ENCODE measurements at places on chromosomes 12 and 14.

- no peak for DNase-seq
Observed at GRCh38 chr12:78101113-78101876, 270.6 kb downstream of the NAV3 start.

DNA sequence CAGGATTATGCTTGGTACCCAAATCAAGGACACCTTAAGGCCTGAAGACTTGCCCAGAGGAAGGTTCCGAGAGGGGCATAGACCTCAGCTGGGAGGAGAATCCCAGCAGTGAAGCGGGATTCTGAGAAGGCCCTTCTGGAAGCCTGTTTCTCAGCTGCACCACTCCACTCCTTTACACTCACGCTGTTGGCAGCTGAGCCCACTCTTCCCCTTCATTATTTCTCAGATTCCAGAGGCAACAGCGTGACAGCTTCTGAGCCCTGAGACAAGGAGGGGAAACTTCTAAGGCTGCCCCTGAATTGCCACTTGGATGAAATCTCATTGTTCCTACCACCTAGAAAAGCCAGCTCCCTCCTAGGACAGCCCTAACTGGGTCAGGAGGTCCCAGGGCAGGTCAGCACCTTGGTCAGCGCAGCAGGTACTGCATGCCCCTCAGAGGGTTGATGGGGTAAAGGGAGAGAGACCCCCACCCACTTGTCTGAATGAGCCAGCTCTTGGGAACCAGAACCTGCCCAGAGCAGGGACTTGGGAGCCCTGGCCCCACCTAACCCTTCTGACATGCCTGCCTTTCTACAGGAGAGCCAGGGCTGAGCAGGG lies 53.9 kb downstream of the ISCA2 start:
- DNase-seq = no peak

GRCh38 chr14:74362361-74362915 lies 14.2 kb downstream of the VRTN start:
- DNase-seq = peak; percentile 72

DNA sequence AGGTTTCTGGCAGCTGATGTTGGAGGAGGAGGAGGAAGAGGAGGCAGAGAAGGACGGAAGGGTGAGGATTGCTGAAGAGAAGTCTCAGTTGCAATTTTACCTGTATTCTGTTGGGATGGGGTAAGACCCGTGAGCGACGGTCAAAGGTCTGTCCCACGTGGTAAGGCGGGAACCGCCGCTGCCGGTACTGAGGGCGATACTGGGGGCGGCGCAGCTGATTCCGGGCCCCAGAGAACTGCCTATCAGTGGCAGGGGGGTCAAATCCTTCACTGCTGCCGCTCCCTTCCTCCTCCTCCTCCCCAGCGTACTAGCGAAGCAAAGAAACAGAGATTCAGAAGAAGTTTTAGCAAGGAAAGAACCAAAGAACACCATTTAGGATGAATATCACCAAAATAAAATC lies 13.3 kb downstream of the YBX3 start:
- DNase-seq = no peak

DNA sequence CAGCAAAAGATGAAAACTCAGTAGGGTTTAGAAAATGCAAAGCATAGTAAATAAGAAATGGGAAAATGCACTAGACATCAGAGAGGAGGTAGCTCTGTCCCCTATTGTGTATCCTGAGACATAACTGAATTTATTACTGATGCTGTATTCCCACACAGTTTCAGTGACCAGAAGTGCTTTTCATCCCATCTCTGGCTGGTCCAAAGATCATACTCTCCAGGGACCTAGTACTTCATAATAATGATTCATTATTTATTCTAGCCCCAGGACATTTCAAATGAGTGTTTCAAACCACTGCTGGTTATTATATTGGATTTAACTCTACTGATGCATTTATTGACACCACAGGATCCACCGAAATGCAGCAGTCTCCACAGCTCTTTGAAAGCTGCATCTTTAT lies 163.3 kb downstream of the PAWR start:
- DNase-seq = no peak

GRCh38 chr12:114704096-114704495 lies 20.1 kb upstream of the TBX3 start:
- no peak for DNase-seq

GRCh38 chr12:64691795-64692583 lies 67.2 kb downstream of the GNS start:
- no peak for DNase-seq

- no peak for DNase-seq
Observed at GRCh38 chr14:100851946-100852620, 26.2 kb downstream of the MEG3 start.

- no peak for DNase-seq
Observed at GRCh38 chr12:105396983-105397382, 66.5 kb downstream of the C12orf75 start.

- DNase-seq = no peak
Observed at GRCh38 chr12:106269150-106269771, 21.4 kb upstream of the CKAP4 start.

DNA sequence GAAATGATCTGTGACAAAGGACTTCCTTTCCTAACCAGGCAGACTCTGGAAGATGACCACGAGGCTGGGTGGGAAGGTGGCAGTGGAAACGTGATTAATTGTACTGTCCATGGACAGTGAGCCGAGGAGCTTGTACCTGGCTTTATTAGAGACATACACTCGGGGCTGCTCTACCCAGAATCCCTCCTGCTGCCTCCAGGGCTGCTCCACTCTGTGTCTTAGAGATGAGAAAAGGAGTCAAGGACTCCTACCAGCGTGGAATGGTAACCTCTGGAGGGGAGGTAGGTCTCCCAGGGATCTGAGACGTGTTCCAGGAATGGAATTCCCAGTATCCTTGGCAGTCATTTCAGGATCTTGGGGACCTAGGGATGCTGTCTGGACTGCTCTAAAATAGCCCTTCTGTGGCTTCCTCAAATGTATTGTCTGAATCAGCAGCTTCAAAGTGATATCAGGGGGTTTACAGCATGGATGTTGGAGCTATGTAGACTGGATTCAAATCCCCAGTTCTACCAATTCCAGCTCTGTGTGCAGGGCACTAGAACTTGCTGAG lies 237.8 kb downstream of the CACNA1C start:
- no peak for DNase-seq

DNA sequence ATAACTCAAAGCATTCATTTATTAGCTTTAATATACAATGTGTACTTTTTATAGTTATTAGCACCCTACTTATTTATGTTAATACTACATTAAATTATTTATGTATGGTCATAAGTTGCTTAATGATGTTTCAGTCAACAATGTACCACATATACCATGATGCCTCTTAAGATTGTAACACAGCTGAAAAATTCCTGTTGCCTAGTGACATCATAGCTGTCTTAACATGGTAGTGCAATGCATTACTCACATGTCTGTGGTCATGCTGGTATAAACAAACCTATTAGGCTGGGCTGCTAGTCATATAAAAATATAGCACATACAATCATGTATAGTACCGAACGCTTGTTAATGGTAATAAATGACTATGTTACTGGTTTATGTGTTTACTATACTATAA lies 120.4 kb downstream of the ANO6 start:
- no peak for DNase-seq

DNA sequence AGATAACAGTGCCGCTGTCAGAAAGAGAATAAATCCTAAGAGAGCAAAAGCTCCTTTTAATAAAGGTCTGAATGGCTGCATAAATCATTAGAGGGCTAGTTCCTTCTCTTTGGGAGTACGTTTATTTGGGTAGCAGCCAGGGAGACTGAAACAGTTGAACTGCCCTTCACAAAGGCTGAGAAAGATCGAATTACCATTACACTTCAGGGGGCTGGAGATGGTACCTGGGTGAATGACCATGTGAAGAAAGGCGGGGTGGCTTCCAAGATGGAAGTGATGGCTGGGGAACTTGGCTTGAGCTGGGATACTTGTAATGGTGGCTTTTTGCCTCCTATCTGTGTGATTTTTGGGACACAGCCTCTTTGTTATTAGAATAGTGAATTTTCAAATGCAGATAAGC lies 1.7 kb upstream of the FGD4 start:
- no peak for DNase-seq

DNA sequence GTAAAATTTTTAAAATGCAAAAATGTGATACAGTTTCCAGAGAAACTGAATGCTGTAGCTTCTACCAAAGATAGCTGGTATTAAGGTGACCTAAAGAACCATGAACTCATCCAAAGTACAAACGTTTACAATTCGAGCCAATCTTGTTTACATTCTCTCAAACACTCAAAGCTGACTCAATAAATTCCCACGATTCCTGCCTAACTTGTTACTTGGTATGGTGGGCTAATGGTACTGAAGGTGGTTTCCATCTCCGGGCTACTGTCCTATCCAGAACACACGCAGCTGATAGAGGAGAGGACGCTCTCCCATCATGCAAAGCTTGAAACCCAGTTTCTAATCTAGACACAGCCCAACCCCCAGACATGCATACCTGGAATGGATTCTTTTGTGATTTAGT lies 31.5 kb downstream of the RAD9B start:
- no peak for DNase-seq

DNA sequence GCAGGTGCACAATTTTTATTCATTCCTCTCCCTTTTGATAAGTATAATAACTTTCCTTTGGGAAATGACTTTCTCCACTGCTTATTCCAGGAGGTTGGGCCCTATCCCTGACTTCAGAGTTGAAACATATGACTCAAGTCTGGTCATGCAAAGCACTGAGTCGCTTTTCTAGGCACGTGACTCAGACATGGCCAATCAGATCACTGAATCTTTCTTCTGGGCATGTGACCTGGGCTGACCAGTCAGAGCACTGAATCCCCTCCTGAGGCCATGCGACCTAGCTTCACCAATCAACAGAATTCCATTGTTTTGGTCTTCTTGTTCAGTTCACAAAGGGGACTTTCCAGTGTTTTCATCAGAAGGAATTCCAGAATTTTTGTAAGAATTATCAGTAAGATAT lies 377.1 kb upstream of the KITLG start:
- no peak for DNase-seq

- peak; percentile 69 for DNase-seq
Observed at GRCh38 chr14:68468437-68469207, 324.2 kb downstream of the ZFP36L1 start.

- DNase-seq = peak; percentile 49
Observed at GRCh38 chr12:123971770-123972456, 718 bp downstream of the CCDC92 start.

DNA sequence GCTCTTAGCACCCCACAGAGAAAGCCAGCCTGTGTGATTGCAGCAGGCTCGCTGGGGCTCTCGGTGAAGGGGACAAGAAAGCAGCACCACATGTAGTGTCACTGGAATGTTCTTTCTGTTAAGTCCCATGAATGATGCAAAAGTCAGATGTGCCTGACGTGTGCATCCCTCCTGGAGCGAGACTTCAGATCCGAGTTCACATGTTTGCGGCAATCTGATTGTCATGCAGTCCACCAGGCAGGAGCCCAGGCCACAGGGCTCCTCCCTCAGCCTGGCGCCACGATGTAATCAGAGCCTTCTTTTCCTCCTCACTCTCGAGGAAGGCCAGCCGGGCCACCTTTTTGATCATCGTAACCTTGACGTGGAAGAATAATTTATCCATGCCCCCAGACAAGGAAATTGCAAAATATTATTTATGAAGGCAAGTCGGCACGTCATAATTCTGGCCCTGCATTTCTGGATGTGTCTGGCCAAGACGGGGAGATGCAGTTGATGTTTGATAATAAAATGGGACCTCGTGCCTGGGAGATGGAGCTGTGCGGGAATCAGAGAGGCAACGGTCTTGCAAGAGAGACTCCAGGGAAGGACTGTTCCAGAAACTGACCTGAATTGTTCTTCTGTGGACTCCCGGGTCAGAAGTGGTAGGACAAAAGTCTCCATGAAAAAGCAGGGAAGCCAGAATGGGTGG lies 214.6 kb downstream of the PHETA1 start:
- no peak for DNase-seq

- DNase-seq = no peak
Observed at GRCh38 chr14:67574156-67574555, 25.9 kb downstream of the PIGH start.

- no peak for DNase-seq
Observed at GRCh38 chr14:55099756-55100155, 29.3 kb upstream of the LGALS3 start.

GRCh38 chr14:35349496-35350365 lies 54.8 kb downstream of the NFKBIA start:
- DNase-seq = no peak

DNA sequence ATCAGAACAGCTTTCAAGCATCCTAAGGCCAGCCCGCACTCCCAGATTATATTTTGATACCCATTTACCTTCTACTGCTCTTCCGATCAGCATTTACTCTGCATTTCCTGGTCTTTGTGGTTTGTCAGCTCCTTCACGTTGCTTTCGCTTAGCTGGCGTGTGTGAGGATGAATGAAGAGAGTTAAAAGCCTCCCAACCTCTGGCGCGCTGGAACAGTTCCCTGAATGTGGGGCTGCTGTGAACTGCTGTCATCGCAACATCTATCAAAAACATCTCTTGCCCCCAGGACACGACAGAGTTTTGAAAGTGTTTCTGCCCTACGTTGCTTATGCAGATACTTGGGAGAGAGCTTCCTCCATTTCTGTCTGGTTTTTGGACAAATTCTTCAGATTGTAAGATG lies 129.2 kb downstream of the KCNA5 start:
- DNase-seq = no peak

GRCh38 chr12:46509135-46509534 lies 136.6 kb upstream of the SLC38A2 start:
- DNase-seq = no peak

GRCh38 chr14:74962046-74962445 lies 6.6 kb upstream of the PGF start:
- DNase-seq = no peak

GRCh38 chr14:89479802-89480201 lies 62.8 kb upstream of the FOXN3 start:
- DNase-seq = no peak

GRCh38 chr12:3715999-3716398 lies 36.9 kb downstream of the CRACR2A start:
- DNase-seq = no peak
